ENCODE measurements at places on chromosomes 6 and 20.

- no peak for DNase-seq
These were observed 4.8 kb downstream of the SOX18 start for GRCh38 chr20:64044484-64045247.

GRCh38 chr6:145783796-145784195 lies 30.8 kb downstream of the FBXO30 start:
- DNase-seq: no peak

DNA sequence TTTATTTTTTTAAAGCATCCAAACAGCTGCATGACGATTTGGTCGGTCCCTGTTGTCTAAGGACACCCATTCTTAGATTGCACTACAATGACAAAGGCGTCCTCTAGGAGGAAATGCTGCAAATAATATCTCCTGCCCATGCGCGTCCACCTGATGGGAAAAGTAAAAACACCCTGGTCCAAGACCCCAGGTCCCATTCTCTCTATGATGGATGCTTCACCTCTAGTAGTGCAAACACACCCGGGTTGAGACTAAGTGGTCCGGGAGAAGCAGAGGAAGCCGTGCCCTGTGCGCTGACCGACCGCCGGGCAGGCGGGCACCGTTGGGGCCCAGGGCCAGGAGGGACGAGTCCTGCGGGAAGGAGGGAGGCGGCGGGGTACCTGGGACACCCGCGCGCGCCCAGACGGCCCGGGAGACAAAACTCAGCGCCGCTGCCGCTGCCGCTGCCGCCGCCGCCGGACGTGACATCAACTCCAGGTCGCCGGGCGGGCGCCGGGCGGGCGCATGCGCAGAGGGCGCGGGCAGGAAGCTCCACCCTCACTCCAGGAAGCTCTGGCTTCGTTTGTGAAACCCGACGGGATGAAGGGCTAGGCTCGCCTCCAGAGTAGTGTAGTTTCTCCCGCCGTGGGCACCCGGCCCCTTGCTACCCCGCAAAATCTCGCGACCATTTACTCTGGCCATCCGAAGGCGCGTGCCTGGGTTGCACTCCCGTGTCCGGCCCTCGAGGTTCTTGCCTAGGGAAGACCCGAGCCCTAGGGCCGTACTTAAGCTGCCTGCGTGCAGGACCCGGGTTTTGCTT lies at the start of gene TBC1D7:
Gene TBC1D7, minus strand, starts transcription at position 462 of the 799 bp plus-strand sequence. CDS start 1,639 bp downstream, outside the sequence.
- DNase-seq: peak; percentile 65

- peak; percentile 78 for DNase-seq
These were observed 2.0 kb downstream of the SPAG4 start for GRCh38 chr20:35617397-35618262.

- DNase-seq: no peak
These were observed 439.2 kb downstream of the MAFB start for GRCh38 chr20:40249805-40250204.

DNA sequence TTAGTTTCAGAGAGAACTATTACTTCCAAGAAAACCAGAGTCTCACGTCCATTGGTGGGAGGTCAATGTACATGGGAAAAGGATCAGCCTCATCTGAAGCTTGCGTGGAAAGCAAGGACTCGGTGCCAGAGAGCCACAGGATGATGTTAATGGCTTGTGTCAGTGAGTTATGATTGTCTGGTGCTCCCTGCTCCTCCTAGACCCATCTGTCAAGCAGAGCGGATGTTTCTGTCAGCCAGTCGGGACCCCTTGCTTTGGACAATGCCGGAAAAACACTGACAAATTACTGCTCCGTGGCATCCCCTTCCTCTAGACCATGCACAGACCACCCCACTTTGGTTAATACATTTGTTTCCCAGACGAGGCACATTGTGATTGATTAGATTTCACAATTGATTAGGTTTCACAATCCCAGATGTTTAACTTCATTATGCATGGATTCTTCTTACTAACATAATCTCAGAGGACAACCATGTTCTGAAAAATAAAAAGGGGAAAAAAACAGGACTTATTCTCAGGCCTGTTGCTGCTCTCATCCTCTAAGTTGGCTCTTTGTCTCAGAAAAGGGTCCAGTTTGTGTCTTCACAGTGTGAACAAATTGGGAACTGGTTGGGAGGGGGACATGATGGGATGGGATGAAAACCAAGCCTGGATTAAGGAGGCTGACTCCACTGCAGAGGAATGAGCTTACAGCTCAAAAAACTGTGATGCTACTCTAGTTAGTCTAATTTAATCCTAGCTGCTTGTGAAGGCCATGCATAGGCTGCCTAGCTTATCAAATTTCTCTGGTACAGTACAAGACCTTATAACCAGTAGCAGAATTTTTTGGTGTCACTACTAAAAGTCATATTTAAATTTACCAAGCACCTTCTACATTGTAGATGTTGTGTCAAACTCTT lies 51.9 kb downstream of the UNC5CL start:
- no peak for DNase-seq

DNA sequence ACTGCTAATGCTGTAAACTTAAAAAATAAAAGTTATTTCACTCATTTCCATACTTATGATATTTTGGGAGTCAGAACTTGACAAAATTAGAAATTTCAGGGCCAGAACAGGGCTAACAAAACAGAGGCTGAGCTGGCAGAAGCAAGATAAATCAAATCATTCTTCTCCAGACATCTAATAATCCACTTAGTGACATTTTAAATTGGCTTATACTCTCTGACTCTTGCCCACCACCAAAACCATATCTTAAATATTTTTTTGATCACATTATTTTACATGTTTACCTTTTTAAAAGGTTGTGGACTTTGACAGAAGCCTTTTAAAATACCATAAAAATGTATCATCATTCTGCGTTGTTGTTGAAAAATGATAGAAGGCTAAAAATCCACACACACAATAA lies 116.5 kb downstream of the LMBRD1 start:
- DNase-seq: no peak

DNA sequence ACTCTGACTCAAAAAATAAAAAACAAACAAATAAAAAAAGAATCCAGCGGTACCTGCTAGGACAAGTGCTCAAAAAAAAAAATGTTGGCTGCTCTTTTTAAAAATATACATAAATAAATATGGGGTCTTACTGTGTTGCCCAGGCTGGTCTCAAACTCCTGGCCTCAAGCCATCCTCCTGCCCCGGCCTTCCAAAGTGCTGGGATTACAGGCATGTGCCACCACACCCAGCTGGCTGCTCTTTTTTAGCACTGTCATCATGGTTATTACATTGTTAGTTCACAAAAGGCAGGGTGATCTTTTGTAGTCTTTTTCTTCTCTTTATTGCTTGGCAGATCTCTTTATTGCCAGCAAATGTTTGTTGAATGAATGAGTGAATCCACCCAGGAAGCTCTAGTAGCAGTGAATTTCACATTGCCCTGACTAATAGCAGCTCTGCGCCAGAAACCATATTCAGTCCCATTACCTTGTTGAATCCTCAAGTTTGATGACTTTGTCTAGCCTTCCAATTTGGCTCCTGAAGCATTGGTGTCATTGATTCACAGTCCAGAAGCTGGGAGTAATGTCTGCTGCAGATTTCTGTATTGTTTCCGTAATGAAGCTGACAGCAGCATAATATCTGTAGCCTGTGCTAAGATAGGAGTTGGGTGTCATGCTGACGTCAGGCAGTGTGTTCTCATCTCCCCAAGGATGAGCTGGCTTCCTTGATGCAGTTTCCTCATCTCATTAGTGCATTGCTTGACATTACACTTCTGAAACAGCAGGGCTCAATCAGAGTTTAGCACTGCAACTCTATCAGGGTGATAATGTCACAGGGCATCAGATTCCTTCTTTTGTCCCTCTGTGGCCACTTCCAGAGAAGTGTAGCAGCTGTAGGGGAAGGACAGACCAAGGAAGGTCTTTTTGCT lies 84.9 kb upstream of the TGM3 start:
- DNase-seq: peak; percentile 83

Data from HS-5 (cell line).